Endothelial cell of umbilical vein (primary cell): ENCODE measurements at places on chromosomes 12 and 14. TPM values are rescaled to one million over a fixed set of nuclear protein-coding genes. Genes with fewer than 3 reads are reported as not detected.
A peak's percentile ranks its signal among the peaks of the same experiment; 100 is the strongest.

GRCh38 chr12:85445060-85445938 lies 165.3 kb downstream of the ALX1 start:
- H3K27me3 ChIP-seq = no peaks in the 10 kb centered on the region
- no peak overlapping the region for H3K27ac ChIP-seq
- H3K4me3 ChIP-seq = no peak overlapping the region
- no peaks in the 10 kb centered on the region for H3K36me3 ChIP-seq
- H3K4me1 ChIP-seq = no peaks in the 10 kb centered on the region

DNA sequence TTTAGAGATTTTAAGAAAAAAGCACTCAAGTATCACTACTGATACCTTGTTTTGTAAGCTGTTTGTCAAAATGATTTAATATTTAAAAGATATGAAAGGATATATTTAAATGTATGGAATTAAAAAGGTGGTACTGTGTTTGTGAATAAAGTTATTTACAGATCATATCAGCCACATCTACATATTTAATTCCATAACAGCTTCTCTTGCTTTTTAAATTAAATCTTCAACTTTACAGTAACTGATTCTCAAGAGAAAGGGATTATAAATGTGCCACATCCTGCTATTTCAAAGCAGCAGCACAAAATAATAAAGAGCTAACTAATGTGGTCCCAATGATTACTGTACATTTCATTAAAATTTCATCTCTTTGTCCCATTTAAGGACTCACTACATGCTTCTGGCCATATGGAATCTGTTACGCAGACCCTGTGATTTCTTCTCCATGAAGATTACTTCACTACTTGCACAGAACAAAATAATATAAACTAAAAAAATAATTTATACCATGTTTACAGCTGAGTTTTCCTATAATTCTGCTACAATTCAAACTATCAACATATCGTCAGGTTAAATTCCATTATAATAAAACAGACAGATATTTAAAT lies 117.8 kb downstream of the MED13L start:
- no peaks in the 10 kb centered on the region for H3K27me3 ChIP-seq
- H3K4me1 ChIP-seq = peaks cover 3% of the 10 kb centered on the region
- H3K4me3 ChIP-seq = no peak overlapping the region

GRCh38 chr12:123070267-123071081 lies 80.4 kb downstream of the PITPNM2 start:
- no peak for DNase-seq

Gene DBX2
- not detected in 2 replicates for total RNA-seq

Gene GPRC5D
- total RNA-seq = not detected in 2 replicates

- DNase-seq = peak; percentile 84
- H3K27me3 ChIP-seq = no peaks in the 10 kb centered on the region
- H3K27ac ChIP-seq = peak overlapping the region; percentile 4
These were observed 15.5 kb upstream of the CCER1 start for GRCh38 chr12:90970471-90970870.

DNA sequence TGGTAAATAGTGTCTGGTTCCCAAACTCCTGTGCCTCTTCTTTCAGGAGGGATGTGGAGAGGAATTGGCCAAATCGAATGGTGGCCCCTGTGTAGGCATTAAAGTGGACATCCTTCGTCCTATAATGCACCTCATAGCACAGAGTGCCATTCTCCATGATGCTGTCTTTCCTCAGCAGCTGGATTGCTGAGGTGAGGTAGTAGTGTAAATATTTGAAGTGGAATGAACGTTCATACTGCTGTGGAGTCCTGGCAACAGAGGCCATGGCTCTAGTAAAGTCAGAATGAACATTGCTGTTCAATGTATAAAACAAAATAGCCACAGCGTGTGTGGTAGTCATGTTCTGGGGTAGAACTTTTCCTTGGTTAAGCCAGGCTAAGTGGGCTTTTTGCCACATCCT lies 2.7 kb downstream of the ART4 start:
- H3K27ac ChIP-seq = no peak overlapping the region
- peaks cover 6% of the 10 kb centered on the region for H3K36me3 ChIP-seq
- no peak overlapping the region for H3K4me3 ChIP-seq

Gene NDUFA9
- 113 and 115 TPM in 2 replicates for total RNA-seq
